Testis (tissue), 5 donors: ENCODE measurements at places on chromosomes 16 and 17.

- no peak for DNase-seq
These were observed 2.4 kb downstream of the EFNB3 start for GRCh38 chr17:7707446-7707845.

DNA sequence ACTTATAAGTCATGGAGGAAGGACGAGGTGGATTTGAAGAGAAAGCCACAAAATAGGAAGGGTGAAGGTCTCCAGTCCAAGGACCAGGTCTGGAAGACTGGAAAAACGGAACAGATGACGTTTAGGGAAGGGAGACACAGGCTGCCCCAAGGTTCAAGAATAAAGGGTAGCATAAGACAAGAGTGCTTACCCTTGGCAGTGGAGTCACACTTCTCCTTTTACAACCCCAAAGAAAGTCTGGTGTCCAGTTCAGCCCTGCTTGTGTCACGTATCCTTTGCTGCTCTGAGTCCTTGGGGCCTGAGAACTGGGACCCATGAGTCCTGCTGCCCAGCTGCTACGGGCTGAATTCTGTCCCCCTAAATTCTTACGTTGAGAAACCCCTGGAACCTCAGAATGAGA lies 13.0 kb upstream of the GGA2 start:
- DNase-seq, result no peak

- DNase-seq, result no peak
These were observed 809.6 kb downstream of the CDH11 start for GRCh38 chr16:64312292-64312691.

GRCh38 chr17:1930337-1930645 lies 94.8 kb downstream of the RTN4RL1 start:
- no peak for DNase-seq

- no peak for DNase-seq
These were observed 2.9 kb upstream of the GSDMB start for GRCh38 chr17:39921323-39921722.
